ENCODE measurements at places on chromosomes 2 and 18.
A peak's percentile ranks its signal among the peaks of the same experiment; 100 is the strongest.

DNA sequence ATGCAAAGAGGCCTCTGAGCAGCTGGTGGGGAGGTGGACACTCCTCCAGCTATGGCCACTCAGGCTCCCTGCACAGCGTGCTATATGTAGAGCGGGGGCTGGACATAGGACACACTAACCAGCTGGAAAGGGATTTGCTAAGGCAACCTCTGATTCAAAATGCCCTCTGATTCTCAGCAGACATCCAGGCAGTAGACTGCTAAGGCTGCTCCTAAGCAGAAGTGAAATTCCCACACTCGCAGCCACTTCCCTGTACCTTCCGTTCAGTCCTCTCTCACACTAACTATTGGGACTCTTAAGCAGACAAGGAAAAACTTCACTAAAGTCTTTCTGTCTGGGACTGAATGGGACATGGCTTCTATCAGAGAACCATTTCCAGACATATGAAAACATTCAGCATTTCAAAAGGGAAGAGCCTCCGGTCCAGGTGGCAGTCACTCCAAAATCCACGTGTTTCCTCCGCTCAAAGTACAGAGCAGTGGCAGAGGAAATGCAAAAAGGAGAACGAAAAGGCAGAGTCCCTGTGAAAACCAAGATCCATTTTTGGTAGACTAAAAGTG, 265.8 kb downstream of the TTC32 start:
- no peak for DNase-seq

GRCh38 chr18:23401400-23402347, 51.4 kb upstream of the RIOK3 start:
- no peak for DNase-seq

DNA sequence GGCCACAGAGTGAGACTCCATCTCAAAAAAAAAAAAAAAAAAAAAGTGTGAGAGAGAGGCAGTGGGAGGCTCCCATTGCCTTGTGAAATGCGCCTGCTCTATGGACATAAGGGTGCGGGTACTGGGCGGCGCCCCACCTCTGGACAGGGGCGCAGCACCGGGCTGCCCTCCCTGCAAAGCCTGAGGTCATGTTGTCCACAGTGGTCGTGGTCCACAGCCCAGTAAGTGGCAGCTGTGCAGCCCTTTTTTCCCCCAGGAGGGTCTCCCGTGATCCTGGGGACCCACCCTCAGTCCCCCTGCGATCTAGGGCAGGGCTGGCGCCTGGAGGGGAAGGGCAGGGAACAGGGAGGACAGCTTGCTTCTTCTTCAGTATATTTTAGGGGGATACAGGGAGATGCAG, 37.8 kb downstream of the LPIN1 start:
- DNase-seq, result no peak

- DNase-seq, result no peak
Measured at GRCh38 chr2:102704531-102704930, 57.3 kb upstream of the TMEM182 start.

DNA sequence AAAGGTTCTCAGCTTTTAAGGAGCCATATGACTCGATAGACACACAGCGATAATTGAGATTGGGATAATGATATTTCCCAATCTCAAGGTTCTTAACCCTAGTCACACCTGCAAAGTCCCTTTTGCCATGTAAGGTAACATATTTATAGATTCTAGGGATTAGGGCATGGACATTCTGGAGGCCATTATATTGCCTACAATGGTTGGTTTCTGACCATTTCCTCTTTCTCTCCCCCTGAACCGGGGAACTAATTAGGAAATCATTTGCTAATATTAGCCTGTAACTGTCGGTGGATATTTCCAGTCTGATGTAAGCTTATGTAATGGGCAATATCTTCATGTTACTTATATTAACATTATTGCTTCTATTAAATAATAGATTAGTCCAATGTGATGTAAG, 40.8 kb upstream of the ARHGAP15 start:
- DNase-seq, result no peak

DNA sequence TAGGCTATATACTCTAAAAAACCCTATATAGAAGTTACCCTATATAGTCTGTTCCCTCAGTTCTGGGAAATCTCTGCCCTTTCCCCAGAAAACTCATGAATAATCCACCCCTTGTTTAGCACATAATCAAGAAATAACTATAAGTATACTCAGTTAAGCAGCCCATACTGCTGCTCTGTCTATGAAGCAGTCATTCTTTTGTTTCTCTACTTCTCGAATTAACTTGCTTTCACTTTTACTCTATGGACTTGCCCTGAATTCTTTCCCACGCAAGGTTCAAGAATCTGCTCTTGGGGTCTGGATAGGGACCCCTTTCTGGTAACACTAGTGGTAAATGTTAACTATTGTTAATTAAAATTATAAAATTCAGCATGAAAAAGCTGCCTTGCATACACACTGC, 17.4 kb upstream of the AP1S3 start:
- DNase-seq, result no peak

- peak; percentile 87 for DNase-seq
Measured at GRCh38 chr2:28566521-28567041, 70.7 kb downstream of the PLB1 start.

DNA sequence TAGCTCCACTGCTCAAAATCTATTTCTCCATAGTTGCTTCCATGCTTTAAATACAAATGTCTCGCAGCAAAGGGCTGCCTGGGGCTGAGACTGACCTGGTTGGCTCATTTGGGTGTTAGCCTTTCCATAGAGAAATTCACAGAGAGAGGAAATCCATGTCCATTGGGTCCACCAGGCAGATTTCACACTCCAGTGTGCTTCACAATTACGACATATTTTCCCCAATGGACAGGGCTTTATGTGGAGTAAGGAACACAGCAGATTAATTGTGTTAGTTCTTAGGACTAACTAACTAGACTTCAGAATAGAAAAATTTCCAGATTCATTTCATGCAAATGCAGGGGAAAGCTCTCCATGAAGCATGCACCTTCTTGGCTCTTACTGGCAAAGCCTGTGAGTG, 180.7 kb downstream of the FBXO15 start:
- DNase-seq, result no peak

DNA sequence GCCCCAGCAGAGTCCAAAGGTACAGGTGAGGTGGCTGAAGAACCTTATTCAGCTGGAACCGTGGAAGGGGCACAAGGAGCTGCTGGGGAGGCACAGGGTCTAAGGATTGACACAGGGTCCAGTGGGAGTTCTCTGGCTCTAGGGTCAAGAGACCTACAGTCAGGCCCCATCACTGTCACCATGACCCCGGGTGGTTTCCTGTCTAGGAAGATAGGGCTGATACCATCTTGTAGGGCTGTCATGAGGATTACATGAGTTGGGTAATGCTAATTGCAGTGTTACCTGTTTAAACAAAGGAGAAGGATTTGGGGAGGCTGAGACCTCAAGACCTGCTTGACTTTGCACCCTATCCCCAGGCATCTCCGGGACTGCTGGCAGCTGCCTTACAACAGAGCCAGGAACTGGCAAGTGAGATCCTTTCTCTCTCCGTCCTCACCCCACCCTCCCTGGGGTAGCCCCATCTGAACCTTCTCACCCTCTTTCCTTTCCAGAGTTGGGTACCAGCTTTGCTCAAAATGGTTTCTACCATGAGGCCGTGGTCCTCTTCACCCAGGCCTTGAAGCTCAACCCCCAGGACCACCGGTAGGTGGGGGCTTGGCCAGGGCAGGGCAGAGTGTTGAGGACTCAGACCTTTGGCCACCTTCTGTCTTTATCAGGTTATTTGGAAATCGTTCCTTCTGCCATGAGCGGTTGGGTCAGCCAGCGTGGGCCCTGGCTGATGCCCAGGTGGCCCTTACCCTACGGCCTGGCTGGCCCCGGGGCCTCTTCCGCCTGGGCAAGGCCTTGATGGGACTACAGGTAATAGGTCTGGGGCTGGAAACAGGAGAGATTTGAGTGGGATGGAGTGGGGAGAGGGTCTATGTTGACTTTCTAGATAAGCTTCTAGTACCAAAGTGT, 7.5 kb downstream of the LBX2 start:
- DNase-seq, result no peak

GRCh38 chr2:221034026-221034701, 537.9 kb downstream of the EPHA4 start:
- no peak for DNase-seq

GRCh38 chr2:128395640-128396499, 77.2 kb upstream of the HS6ST1 start:
- DNase-seq, result no peak

GRCh38 chr2:131394147-131394931, 30.4 kb upstream of the RAB6D start:
- DNase-seq, result no peak

- DNase-seq, result no peak
Measured at GRCh38 chr2:102950371-102950946, 188.6 kb downstream of the TMEM182 start.

DNA sequence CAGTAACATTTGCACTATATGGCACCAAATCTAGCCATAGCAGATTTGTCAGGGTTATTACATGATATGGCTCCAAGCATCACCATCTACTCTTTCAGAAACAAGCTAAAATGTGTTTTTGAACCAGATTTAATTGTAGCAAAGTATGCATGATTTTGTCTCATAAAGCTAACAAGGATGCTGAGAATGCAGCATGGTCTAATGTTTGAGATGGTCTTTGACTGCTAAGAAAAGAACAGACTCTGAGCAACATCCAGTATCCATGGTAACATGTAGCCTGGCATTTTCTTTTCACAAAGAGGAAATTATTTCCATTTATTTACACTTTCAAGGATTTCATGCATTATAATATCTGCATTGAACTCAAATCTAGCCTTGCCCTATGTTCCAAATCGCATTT, 206.5 kb downstream of the PDE1A start:
- no peak for DNase-seq

- DNase-seq, result no peak
Measured at GRCh38 chr2:100643467-100643866, 80.7 kb downstream of the PDCL3 start.

DNA sequence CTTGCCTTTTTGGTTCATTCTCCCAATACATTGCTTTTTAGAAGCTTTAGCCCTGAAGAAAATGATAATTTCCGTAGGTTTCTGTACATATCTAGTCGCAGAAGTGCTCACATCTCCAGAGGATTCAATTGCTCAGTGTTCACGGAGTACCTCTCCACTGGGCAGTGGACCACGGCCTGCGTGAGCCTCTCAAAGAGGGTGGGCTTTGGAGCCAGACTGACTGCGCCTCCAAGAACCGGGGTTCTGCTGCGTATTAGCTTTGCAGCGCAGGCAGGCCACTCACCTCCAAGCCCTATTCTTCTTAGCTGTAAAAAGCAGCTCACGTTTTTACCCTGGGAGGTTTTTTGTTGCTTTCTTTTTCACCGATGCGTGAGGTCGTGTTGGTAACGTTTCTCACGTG, 35.4 kb downstream of the NTSR2 start:
- DNase-seq, result no peak

DNA sequence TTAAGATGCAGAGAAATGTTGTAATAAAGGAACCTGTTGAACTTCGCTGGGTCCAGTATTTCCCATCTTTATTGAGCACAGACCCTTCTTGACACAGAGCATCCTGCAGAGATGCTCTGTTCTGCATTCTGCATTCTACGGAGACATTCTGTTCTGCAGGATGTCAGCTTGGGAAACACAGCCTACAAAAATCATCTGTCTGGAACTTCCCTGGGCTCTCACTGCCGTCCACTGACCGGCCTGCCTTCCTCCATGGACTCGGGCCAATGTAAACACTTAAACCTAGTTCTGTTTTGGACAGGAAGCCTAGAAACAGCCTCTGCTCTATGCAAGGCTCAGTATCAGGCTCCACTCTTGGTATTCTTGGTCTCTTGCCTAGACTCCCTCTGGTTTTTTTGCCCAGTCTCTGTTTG, 90.0 kb upstream of the PPP1CB start:
- no peak for DNase-seq

DNA sequence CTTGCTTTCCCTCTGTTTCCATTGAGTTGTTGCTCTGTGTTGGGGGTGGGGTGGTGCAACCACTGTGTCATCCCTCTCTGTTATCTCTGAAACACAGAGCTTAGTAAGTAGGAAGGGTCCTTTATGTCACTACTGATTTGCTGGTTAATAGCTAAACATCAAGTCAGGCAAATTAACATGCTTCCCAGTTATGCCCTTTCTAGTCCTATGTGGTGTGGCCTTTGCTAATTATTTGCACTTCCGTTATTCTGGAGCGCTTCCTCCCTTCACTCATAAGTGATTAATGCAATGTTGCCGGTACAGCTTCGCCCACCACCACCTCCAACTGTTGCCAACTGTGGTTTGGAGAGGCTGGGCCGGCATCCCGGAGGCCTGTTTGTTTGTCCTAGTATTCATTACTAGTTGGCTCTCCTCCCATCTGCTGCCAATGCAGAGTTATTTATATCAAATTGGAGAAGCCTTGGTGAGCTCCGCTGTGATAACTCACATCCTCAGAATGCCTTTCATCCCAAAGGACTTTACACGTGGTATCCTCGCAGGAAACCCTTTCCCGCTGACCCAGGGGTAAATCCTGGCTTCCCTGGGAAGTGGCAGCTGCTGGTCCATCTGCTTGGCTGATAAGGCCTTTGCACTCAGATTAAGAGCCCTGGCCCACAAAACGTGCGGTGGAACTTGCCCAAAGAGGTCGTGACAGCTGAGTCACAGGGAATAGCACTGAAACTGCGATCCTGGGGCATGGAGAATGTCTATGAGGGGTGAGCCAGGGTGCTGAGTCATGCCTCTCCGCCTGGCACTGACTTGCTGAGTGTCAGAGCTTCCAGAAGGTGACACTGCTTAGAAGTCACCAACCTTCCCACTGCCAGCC, 72.0 kb upstream of the ZCCHC2 start:
- DNase-seq, result no peak

- DNase-seq, result no peak
Measured at GRCh38 chr18:78913395-78913794, 66.2 kb upstream of the SALL3 start.

DNA sequence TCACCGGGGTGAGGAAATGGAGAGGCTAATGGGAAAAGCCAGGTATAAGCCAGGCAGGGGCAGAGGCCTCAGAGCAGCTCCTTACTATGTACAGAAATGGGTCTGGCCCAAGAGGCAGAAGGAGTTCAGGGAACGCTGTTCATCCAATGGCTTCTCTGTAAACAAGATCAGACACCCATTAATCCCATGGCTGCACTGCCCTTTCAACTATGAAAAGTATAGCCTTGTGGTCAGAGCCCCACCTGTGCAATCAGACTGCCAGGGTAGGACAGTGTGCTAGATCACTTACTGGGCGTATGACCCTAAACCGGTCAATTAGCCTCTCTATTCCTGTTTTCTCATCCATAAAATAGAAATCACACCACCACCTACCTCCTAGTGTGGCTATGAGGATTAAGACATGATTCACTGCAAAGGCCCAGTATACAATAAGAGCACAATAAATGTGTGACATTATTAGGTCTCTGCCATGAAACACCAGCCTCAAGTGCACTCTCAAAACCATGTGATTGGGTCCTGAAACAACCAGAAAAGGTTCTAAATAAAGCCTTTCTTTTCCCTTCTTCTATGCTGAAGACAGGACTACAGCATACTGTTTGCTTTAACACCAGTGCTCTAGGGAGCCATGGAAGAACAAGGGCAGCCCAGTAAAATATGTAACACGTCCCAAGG, 4.4 kb downstream of the ANKRD44 start:
- DNase-seq, result no peak

DNA sequence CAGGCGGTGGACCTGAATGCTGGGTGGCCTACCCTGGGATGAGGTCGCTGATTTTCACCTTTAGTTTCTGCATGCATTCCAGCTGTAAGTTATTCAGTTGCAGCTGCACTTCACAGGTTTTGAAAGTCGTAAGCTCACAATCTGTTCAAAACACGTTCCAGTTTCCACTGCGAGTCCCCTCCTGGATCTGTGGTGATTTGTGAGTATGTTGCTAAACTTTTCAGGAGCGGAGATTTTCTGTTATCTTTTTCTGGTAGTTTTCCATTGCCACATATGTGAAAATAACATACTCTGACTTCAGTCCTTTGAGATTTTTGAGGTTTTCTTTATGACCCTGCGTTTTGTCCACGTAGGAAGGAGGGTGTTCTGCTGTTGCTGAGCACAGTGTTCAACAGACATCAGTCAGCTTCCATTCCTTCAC, 102.1 kb downstream of the SNTG2 start:
- no peak for DNase-seq
